ENCODE measurements at places on chromosomes 12 and 14.

GRCh38 chr12:14366209-14367039, 942 bp downstream of the ATF7IP start:
- DNase-seq = no peak

DNA sequence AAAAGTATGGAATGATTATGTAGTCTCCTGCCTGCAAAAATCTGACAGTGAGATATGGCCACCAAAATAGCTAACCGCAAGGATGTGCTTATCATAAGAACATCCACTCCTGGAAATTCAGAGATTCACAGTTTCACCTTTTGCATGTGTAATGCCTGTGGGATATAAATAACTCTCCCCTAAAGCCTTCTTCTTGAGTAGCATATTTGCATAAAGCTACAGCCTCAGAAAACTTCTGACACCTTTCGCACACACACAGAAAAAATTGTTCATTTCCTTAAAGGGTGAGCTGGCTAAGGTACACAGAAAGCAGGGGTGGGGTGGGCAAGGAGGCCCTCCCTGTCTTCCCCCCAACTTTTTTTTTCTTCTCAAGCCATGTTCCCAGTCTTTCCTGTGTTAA, 3.1 kb upstream of the IGF1 start:
- DNase-seq = no peak

DNA sequence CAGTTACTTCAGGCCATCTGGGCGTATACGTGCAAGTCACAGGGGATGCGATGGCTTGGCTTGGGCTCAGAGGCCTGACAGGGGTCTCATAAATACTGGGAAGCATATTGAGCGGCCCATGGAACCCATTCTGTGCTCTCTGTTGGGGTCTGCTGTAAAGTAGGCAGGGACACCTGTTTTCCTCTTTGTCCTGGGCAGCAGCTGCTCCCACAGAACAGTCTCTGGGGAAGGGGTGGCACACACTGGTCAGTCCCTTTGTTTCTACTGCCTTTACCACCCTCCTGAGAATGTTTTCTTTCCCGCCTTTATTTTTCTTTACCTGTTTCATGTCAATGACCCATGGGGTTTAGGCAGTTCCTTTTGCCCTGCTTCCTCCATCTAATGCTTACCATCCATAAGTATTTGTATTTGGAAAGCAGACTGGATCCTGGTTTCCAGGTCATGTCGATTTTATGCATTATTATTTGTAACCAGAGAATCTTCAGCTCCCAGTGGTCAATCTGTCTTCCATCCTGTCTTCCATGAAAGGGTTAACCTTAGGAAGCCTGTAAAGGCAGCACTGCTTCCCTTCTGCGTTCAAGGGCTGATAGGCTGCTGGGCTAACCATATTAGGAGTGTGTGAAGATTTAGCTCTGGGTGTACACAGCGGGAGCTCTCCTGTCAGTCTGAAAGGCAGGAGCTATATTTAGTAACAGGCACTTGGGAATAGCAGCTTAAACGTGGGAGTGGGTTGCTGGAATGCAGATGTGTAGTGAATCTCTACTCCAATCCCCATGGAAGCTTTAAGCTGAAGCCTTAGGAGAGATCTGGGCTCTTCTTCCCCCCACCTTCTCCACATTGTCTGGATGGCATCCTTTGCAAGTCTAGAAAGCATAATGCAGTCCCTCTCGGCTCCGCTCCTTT, 124.0 kb downstream of the DYRK2 start:
- DNase-seq = no peak

DNA sequence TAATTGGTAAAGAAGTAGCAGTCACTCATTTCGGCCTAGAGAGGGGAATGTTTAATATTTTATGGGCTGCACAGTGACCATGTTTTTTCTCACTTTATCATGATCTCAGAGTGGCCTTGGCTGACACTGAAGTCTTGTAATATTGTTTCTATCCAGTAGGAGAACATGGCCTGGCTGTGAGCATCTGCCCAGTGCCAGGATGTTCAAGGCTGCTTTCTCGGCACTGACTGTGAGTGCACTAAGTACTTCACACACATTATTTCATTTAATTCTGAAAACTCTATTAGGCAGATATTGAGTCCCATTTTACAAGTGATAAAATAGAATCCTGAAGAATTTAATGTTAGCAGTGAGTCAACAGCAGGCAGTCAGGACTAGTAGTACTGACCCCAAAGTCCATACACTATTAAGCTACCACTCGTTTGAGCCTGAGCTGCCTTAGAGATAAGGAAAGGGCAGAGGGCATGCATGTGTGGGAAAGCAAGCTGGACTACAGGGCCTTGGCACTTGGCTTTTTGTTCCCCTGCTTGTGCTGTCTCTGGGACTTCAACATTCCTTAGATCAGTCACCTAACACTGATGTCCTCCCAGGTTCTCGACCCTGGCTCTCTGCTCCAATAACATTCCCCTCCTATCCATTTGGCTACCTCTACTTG, 42.2 kb upstream of the APPL2 start:
- no peak for DNase-seq

- DNase-seq = no peak
Observed at GRCh38 chr12:60501124-60501729, 905.4 kb downstream of the SLC16A7 start.

- DNase-seq = no peak
Observed at GRCh38 chr12:59453475-59453874, 142.4 kb upstream of the SLC16A7 start.

Measured in NCI-H2081 treated with DMSO at 0.1 percent for 48 hours (cell line).